GM12892 (cell line): ENCODE measurements at places on chromosomes 1 and 21.

- DNase-seq: no peak
These were observed 7.9 kb upstream of the EDN2 start for GRCh38 chr1:41492341-41492848.

- no peak for DNase-seq
These were observed 135.6 kb upstream of the GJB5 start for GRCh38 chr1:34619256-34619655.

- no peak for DNase-seq
These were observed 30.2 kb downstream of the DNAH14 start for GRCh38 chr1:224959656-224960055.

GRCh38 chr1:100482167-100482566, 55.8 kb upstream of the GPR88 start:
- no peak for DNase-seq

- DNase-seq: peak; percentile 40
These were observed 32.5 kb downstream of the PEX14 start for GRCh38 chr1:10507111-10507879.

GRCh38 chr21:39097335-39097861, 85.9 kb downstream of the PSMG1 start:
- DNase-seq: no peak

GRCh38 chr1:78536427-78536826, 45.7 kb downstream of the PTGFR start:
- DNase-seq: no peak

GRCh38 chr21:37075214-37075770, 2.2 kb downstream of the TTC3 start:
- no peak for DNase-seq

- no peak for DNase-seq
These were observed 1126.9 kb downstream of the KCNT2 start for GRCh38 chr1:195481293-195481692.

DNA sequence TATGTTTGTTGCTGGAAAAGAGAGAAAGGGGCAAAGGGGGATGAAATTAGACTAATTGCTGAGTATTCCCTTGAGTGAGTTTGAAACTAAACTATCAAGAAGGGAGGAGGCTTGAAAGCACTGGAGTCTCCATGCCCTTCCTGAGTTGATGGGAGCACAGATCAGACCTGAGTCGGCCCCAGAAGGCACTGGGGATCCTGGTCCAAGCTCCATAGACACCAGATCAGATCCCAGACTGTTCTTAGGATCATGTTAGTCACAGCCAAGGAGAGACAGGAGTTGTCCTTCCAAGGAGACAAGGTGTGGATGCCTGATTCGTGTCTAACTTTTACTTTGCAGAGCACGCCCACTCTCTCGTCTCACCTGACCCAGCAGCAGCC, 152.3 kb downstream of the NR5A2 start:
- DNase-seq: no peak

DNA sequence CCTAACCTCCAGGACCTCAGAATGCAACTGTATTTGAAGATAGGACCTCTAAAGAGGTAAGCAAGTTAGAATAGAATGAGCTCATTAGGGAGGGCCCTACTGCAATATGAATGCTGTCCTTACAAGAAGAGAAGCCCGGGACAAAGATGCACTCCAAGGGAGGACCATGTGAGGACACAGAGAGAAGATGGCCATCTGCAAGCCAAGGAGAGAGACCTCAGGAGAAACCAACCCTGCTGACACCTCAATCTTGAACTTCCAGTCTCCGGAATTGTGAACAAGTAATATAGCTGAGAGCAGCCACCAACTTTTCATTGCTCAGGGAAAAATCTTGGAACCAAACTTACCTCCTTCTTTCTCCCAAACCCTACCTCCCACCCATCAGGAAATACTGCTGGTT, 15.0 kb upstream of the GALNT2 start:
- no peak for DNase-seq

DNA sequence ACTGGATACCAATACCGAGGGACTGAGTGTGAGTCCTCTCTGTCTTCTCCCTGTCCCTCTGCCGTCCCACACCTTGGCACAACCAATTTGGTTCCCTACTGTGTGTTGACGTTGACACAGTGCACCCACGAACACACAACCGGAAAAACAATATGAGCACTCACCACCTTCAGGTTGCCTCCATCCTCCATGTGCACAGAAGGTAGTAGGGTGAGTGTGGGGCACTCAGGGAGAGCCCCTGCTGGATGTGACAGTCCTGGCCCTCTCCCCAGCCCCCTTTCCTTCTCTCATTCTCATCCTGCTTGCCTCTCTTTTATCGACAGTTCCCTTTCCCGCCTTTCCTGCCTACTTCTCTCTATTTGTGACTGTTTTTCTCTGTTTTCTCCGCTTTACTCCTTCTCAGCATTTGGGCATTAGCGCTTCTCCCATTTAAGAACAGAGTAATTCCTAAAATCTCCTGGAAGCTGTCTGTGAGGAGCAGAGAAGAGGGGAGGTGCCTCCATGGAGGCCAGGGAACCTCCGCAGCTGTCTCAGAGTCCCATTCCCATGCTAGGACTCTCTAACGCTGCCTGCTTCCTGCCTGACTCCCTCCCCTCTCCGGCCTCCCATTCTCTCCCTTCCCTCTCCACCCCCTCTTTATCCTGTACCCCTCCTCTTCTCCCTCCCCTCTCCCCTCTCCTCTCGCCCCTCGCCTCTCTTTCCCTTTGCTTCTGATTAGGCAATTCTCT, 16.4 kb downstream of the CADM3 start:
- no peak for DNase-seq

- no peak for DNase-seq
These were observed 55.6 kb downstream of the SUCO start for GRCh38 chr1:172588296-172589291.

DNA sequence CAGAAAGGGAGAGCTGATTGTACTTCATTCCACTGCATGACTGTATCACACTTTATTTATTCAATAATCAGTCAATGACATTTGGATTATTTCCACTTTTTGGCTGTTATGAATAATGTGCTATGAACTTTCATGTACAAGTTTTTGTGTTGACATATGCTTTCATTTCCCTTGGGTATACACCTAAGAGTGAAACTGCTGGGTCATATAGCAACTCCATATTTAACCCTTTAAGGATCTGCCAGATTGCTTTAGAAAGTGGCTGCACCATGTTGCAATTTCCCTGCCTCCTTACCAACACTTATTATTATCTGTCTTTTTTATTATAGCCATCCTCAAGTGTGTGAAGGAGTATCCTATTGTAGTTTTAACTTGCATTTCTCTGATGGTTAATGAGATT, 108.8 kb upstream of the KCNK1 start:
- no peak for DNase-seq

DNA sequence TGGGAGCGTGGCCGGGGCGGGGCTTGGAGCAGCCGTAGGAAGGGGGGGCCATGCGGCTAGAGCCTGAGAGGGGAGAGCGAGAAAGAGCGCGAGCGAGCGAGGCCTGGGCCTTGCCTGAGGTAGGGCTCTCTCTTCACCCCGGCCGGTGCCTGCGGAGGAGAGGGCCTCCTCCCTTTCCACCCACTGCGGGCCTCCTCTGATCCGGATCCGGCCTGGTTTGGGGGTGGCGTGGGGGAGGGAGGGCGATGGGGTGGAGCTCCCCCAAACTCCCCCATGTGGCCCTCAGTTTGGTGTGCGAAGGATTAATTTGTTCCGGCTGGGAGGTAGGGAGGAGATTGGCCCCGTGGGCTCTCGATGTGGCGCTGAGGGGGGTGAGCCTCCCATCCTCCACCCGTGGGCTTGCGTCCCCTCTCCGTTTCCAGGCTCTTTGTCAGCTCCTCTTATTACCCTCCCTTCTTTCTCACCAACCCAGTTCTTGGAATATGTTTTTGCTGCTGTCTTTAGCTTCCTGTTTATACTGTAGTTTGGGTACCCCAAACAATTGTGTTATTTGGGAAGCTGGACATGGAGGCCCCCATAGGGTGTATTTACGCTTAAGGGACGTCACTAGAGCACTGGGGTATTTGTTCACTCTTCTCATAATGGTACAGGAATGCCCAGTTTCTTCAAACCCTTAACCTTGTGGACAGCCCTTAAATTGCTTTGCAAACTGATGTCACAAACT, 685 bp downstream of the UBAP2L start:
- DNase-seq: peak; percentile 37

- no peak for DNase-seq
These were observed 101.5 kb downstream of the LMX1A start for GRCh38 chr1:165254896-165255625.
